Anterior cingulate cortex (tissue), 58 donors: ENCODE measurements at places on chromosomes 12 and 14.

DNA sequence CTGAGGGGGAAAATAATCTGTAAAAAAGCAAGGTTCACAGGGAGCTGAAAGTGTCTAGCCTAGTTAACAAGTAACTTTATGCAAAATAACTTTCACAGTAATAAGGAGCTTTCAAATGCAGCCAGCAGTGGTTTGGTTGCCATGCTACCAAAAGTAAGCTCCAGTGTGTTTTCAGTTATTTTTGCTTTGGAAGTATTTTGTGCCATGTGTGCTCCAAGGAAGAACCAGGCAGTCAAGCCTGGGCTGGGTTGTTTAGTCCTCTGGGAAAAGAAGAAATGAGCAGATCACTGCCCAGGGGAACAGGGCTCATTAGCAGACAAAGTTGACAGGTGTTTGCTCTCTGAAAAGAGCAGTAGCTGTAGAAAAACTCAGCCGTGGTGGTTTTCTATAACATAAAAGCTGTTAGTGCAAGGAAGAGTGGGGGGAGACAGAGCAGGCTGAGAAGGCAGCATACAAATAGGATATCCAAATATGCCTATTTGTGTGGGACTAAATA, 92.8 kb upstream of the TMTC2 start:
- DNase-seq: no peak

DNA sequence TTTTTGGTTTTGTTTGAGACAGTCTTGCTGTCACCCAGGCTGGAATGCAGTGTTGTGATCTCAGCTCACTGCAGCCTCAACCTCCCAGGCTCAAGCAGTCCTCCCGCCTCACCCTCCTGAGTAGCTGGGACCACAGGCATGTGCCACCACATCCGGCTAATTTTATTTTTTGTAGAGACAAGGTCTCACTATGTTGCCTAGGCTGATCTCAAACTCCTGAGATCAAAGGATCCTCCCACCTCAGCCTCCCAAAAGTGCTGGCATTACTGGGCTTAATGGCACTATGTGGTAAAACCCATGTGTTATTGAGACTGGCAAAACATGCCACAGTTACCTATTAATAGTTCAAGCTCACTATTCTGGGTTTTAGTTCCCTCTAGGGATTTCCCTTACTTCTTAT, 51.2 kb upstream of the KCNH3 start:
- DNase-seq: no peak

GRCh38 chr14:38431156-38431555, 175.3 kb upstream of the CLEC14A start:
- no peak for DNase-seq

GRCh38 chr12:2322554-2323120, 269.9 kb downstream of the CACNA1C start:
- DNase-seq: no peak

- DNase-seq: no peak
Observed at GRCh38 chr14:30656190-30656632, 34.1 kb downstream of the SCFD1 start.

GRCh38 chr12:76247026-76247646, 101.1 kb downstream of the BBS10 start:
- DNase-seq: no peak

DNA sequence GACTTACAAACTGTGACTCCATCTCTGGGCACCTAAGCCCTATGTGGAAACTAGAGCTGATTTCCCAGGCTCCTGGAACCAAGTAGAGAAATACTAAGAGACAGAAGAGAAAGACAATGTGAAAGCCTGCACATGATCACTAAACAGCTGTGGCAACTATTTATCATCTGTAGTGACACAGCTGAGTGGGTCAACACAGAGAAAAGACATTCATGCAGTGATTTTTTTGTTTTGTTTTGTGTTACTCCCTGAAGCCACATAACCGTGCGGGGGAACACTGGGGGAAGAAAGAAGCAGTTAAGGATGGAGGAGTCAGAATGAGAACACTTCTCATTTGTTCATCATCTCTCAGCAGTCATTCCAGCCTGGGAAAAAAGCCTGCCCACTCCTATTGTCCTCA, 1.5 kb downstream of the PRR4 start:
- DNase-seq: no peak

DNA sequence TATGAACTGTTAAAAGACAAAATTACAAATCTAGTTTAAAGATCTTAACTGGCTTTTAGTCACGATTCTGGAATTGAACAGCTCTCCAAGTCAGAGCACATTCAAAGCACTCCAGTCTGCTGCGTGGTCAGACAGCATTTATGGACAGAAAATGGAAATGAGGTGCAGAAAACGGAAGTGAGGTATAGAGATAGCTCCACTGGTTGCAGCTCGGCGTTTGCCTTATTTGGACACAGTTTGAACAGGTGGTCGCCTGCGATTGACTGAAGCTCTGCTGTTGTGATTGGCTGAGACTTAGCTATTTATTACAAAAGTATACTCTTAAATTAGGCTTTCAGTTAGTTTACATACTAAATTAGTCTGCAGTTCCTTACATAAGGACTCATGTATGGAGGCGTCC, 28.3 kb downstream of the TRIM9 start:
- peak; percentile 30 for DNase-seq
